CD4-positive, alpha-beta T cell treated with Interleukin-6 at 100 ng/mL for 8 hours (primary cell): ENCODE measurements at places on chromosomes 7 and 10.

DNA sequence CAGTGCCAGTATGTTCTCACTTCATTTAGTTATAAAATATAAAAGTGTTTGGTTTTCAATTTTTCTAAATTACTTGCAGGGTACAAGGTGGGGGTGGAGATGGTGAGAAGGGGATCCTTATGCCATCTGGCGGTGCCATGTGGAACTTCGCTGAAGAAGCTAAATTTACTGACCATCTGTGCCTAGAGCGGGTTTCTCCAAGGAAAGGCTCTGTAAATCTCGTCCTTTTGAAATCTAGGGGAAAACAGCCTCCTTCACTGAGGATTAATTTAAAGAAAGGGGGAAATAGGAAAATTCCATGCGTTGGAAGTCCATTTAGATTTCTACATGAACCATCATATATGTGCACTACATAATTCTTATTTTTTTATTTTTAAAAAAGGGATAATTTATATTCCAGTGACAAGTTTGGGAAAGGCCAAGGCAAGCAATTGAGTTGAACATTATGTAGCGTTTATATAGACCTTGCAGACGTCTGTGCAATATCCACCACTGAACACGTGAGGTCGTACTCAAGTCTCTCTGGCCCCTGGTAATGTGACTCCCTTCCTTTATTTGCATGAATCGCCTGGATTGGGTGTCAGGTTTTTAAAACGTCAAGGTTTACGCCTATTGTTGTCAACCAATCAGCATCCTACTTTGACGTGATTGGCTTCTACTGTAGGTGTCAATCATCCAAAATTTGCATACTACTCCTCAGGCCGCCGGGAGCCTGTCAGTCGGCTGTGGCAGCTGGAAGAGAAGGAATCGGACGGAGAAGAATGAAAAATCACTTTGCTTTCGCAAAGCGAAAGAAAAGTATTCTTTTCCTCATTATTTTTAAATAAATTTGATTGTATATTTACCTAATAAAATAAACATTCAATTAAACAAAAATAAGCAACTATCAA is 297.1 kb upstream of the NFE2L3 start:
- DNase-seq = no peak

- no peak for DNase-seq
Measured at GRCh38 chr7:104972500-104972899, 41.5 kb upstream of the KMT2E start.

- no peak for DNase-seq
Measured at GRCh38 chr7:2040201-2040892, 192.4 kb downstream of the MAD1L1 start.

- DNase-seq = peak; percentile 26
Measured at GRCh38 chr10:89389254-89389653, 3.2 kb upstream of the IFIT1 start.
